A549 treated with Mapracorat at 1 μM for 4 hours (cell line): ENCODE measurements at places on chromosomes 6 and 20. TPM values are rescaled to one million over a fixed set of nuclear protein-coding genes. Genes with fewer than 3 reads are reported as not detected.

SYS1 gene
- 22.2 to 33.8 TPM (median 31.0 TPM) in 5 replicates for total RNA-seq

KIF6 gene
- 0.11 to 0.35 TPM (median 0.30 TPM) in 5 replicates for total RNA-seq

PACRG gene
- 0.13 TPM in 1 of 5 replicates, not detected in the others for total RNA-seq

MUC22 gene
- 0.03 TPM in 1 of 5 replicates, not detected in the others for total RNA-seq
